ENCODE measurements at places on chromosomes 3 and 15. TPM values are rescaled to one million over a fixed set of nuclear protein-coding genes. Genes with fewer than 3 reads are reported as not detected.

DNA sequence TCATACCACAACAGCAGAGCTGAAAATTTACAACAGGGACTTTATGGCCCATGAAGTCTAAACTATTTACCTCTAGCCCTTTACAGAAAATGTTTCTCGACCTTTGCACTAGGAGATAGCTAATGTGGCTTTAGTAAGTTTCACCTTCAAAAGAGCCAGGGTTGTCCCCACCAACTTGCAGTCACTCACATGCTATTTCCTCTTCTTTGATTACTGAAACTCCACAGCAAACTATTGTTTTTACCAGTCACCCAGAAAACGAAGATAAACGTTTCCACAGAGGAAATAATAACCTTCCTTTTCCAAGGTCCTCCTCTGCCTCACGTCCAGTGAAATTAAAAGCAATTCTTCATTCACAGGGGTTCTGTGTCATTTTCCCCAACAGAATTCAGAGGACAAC, 48.2 kb downstream of the WWTR1 start:
- H3K4me1 ChIP-seq, result peaks cover 10% of the 10 kb centered on the region
- no peak overlapping the region for H3K27ac ChIP-seq
- H3K36me3 ChIP-seq, result no peaks in the 10 kb centered on the region
- H3K4me3 ChIP-seq, result no peak overlapping the region
- DNase-seq, result no peak

DNA sequence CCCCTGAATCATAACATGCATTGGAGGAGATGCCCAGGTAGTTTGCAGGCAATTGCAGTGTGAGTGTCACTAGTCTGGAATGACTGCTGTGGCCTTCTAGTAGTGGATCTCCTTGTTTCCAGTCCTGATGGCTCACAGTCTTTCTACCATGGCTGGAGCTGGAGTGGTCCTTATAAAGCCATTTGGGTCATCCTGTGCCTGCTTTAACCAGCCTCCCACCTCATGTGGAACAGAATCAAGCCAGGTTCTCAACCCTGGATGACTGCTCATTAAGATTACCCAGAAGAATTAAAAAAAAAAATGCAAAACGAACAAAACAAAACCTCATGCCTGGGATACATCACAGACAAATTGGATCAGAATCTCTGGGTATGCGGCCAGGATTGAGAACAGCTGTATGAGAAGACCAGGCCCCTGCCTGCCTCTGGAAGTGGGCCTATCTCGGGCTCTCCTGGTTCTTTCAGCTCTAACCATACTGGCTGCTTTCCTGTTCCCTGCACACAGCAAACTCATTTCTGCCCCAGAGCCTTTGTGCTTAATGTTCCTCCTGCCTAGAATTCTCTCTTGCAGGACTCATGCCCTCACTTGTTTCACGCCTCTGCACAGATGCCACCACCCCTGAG, 96.4 kb downstream of the ITPR1 start:
- peaks cover 6% of the 10 kb centered on the region for H3K36me3 ChIP-seq
- no peak overlapping the region for H3K4me3 ChIP-seq
- DNase-seq, result no peak

The SCG3 gene
- not detected for total RNA-seq

- H3K4me1 ChIP-seq, result no peaks in the 10 kb centered on the region
- no peak overlapping the region for H3K4me3 ChIP-seq
- H3K36me3 ChIP-seq, result no peaks in the 10 kb centered on the region
- no peaks in the 10 kb centered on the region for H3K27me3 ChIP-seq
- no peak for DNase-seq
Measured at GRCh38 chr3:73380735-73381532, 243.8 kb downstream of the PDZRN3 start.

- peaks cover 7% of the 10 kb centered on the region for H3K27me3 ChIP-seq
- H3K4me3 ChIP-seq, result no peak overlapping the region
- H3K36me3 ChIP-seq, result no peaks in the 10 kb centered on the region
- no peak overlapping the region for H3K27ac ChIP-seq
- no peak for DNase-seq
- H3K4me1 ChIP-seq, result no peaks in the 10 kb centered on the region
Measured at GRCh38 chr3:156233876-156234275, 113.5 kb downstream of the KCNAB1 start.

DNA sequence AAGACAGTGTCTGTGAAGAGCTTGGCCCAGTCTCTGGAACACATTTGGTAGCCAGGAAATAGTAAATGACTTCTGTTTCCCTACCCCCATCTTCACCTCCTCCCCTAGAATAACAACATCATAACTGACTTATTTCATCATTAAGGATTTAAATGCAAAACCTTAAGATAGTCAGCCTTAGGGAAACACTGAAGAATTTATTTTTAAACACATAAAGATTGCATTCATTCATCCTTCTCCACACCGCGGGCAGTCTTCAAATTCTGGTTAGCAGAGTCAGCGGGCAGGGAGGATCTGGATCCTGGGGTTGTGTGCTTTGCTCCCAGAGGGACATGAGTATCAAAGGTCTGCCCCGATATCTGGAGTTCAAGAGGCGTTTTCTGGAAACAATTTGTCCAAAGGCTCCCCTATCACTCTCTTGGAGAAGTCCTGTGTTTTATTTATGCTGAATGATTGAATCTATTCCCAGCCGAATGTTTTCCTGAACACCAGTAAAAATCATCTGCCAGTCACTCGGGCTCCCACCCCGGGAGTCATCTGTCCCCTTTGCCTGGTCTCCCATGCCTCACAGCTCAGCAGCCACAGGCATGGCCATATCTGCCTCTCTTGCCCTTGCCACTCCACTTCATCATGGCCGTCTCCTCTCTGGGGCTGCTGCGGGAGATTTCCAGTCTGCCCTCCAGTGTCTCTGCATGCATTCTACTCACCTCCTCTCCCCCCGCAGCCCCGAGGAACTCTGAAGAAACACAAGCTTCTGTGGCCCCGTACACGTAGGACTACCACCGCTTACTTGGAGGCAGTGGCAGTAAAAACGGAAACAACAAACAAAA, 234.7 kb upstream of the CTDSPL start:
- no peak overlapping the region for H3K4me3 ChIP-seq
- no peaks in the 10 kb centered on the region for H3K27me3 ChIP-seq
- no peak overlapping the region for H3K27ac ChIP-seq
- no peaks in the 10 kb centered on the region for H3K36me3 ChIP-seq
- peaks cover 10% of the 10 kb centered on the region for H3K4me1 ChIP-seq

- H3K4me3 ChIP-seq, result no peak overlapping the region
- no peak overlapping the region for H3K27ac ChIP-seq
- H3K4me1 ChIP-seq, result peaks cover 35% of the 10 kb centered on the region
Measured at GRCh38 chr3:155859859-155860258, 5.6 kb upstream of the SLC33A1 start.

DNA sequence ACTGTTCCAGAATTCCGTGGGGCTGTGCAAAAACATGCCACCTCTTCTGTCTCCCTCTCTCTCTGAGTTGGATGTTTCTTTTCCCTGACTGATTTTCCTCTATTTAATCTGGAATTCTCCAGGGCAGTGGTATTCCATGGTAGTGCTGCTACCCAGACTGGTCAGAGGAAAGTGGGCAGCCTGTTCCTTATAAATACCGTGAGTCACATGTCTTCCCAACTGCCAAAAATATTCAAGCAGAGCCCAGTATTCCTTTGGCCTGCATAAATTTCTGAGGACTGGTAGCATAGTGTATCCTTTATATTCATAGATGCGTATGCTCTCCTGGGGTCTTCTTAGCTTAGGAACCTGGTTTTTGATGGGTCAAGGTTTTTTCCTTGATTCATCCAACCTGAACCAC, 40.9 kb downstream of the CEMIP start:
- H3K27ac ChIP-seq, result no peak overlapping the region
- no peak for DNase-seq
- H3K4me3 ChIP-seq, result no peak overlapping the region
- peaks cover 21% of the 10 kb centered on the region for H3K27me3 ChIP-seq
- no peaks in the 10 kb centered on the region for H3K36me3 ChIP-seq
- no peaks in the 10 kb centered on the region for H3K4me1 ChIP-seq

GRCh38 chr3:183583331-183584245, 28.1 kb upstream of the KLHL6 start:
- H3K27me3 ChIP-seq, result no peaks in the 10 kb centered on the region
- H3K36me3 ChIP-seq, result peaks cover 4% of the 10 kb centered on the region
- peaks cover 32% of the 10 kb centered on the region for H3K4me1 ChIP-seq
- no peak overlapping the region for H3K4me3 ChIP-seq
- no peak for DNase-seq

DNA sequence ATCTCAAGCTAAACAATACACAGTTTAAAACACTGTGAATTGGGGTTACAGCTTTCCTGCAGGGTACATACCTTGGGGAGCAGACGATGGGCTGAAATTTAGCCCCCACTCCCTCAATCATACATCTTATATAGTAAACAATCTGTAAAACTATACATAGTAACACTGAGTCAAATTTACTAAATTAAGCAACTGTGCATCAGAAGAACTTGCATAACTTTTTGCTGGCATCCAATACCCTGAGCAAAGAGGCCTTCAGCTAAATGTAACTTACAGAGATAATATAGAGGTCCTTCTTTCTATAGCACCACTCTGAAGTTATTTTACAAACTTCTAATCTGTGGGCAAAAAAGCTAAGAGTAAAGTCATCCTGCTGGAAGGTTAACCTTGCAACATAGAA, 603.6 kb upstream of the TGFBR2 start:
- H3K27ac ChIP-seq, result no peak overlapping the region
- H3K27me3 ChIP-seq, result peaks cover 3% of the 10 kb centered on the region
- H3K4me1 ChIP-seq, result peaks cover 3% of the 10 kb centered on the region
- no peaks in the 10 kb centered on the region for H3K36me3 ChIP-seq
- DNase-seq, result no peak

The HYKK gene
- total RNA-seq, result 1.4 TPM

DNA sequence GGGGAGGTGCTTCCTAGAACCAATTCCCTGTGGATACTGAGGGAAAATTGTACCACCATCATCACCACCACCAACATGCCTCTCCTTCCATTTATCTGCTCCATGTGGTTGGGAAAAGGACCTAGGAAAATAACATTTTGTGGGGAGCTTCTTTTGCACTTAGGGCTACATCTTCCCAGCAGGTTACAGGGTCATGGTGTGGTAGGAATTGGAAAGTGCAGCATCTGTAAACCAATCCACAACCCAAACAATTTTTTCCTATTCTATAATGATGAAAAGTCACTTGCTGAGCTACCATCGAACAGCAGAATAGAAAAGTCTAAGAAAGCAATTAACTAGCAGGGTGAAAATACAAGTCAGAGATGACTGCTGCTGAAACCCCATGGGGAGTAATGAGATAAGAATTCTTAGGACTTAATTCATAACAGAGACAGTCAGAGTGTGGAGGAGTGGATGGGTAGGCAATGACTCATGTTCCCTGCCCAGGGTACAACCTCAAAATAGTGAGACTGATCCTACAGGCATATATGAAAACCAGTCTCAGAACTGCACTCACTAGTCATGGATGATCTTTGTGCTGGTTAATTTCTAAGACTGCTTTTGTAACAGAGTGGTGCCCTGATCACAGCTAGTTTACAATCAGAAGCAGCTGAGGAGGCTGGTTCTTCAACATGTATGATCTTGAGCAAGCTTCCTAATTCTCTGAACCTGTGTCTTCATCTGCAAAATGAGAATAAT, 38.1 kb upstream of the LEKR1 start:
- DNase-seq, result no peak
- peaks cover 16% of the 10 kb centered on the region for H3K36me3 ChIP-seq
- H3K27me3 ChIP-seq, result no peaks in the 10 kb centered on the region
- H3K27ac ChIP-seq, result peak overlapping the region; percentile 10
- H3K4me1 ChIP-seq, result peaks cover 48% of the 10 kb centered on the region

- no peaks in the 10 kb centered on the region for H3K36me3 ChIP-seq
- no peak for DNase-seq
- no peaks in the 10 kb centered on the region for H3K4me1 ChIP-seq
- peaks cover 3% of the 10 kb centered on the region for H3K27me3 ChIP-seq
- no peak overlapping the region for H3K27ac ChIP-seq
Measured at GRCh38 chr15:62584301-62585235, 419.5 kb upstream of the C2CD4B start.

- no peaks in the 10 kb centered on the region for H3K36me3 ChIP-seq
- peaks cover 7% of the 10 kb centered on the region for H3K4me1 ChIP-seq
- no peak overlapping the region for H3K4me3 ChIP-seq
- peaks cover 10% of the 10 kb centered on the region for H3K27me3 ChIP-seq
- DNase-seq, result no peak
Measured at GRCh38 chr3:127738192-127738840, 65.6 kb downstream of the ABTB1 start.

The CCR9 gene
- not detected for total RNA-seq

The GPR62 gene
- not detected for total RNA-seq

The TERC gene
- total RNA-seq, result 3.1 TPM

DNA sequence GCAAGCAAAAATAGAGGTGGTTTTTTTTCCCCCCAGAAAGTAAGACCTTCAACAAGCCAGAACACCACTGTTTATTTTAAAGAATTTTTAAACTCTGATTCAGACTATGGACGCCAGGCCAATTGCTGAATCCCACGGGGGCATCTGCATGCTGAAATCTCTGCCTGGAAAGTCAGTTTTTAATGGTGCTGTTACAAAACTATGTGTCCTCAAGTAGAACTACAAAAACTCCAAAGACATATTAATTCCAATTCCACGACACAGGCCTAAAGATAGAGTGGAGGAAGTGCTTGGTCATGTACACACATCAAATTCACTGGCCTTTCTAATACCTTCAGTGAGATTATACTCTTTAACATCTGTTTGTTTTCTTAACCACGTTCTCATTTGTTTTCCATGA, 490.5 kb upstream of the NR2F2 start:
- peaks cover 2% of the 10 kb centered on the region for H3K27me3 ChIP-seq
- H3K4me3 ChIP-seq, result no peak overlapping the region
- H3K27ac ChIP-seq, result peak overlapping the region; percentile 64

The CPA3 gene
- not detected for total RNA-seq

The ISL2 gene
- 1.3 TPM for total RNA-seq

DNA sequence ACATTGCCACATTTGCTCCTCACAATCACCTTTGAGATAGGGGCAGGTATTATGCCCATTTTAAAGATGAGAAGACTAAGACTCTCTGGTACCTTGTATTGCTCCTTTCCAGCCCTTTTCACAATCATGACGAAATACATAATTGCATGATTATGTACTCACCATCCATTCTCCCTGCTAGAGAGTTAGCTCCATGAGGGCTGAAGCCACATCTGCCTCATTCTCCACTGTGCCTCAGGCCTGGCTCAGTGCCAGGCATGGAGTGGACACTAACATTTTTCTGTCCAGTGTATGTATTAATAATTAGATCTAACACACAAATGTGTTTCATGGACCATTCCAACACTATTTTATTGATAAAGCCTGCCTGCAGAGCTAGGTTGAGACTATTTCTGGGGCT, 191.4 kb downstream of the MINAR1 start:
- H3K4me3 ChIP-seq, result no peak overlapping the region
- peaks cover 20% of the 10 kb centered on the region for H3K27me3 ChIP-seq
- H3K36me3 ChIP-seq, result no peaks in the 10 kb centered on the region
- H3K27ac ChIP-seq, result no peak overlapping the region

GRCh38 chr3:113628316-113628715, 68.1 kb downstream of the USF3 start:
- peaks cover 19% of the 10 kb centered on the region for H3K36me3 ChIP-seq
- H3K27ac ChIP-seq, result no peak overlapping the region
- H3K4me3 ChIP-seq, result no peak overlapping the region

GRCh38 chr15:93929375-93930094, 301.8 kb upstream of the MCTP2 start:
- no peaks in the 10 kb centered on the region for H3K36me3 ChIP-seq
- peaks cover 16% of the 10 kb centered on the region for H3K4me1 ChIP-seq
- no peak overlapping the region for H3K27ac ChIP-seq
- no peak for DNase-seq
- no peak overlapping the region for H3K4me3 ChIP-seq

GRCh38 chr3:106157411-106157810, 288.6 kb upstream of the CBLB start:
- no peak overlapping the region for H3K27ac ChIP-seq
- no peaks in the 10 kb centered on the region for H3K4me1 ChIP-seq
- no peak overlapping the region for H3K4me3 ChIP-seq
- no peak for DNase-seq
- no peaks in the 10 kb centered on the region for H3K27me3 ChIP-seq

- H3K36me3 ChIP-seq, result no peaks in the 10 kb centered on the region
- no peak overlapping the region for H3K27ac ChIP-seq
- no peak overlapping the region for H3K4me3 ChIP-seq
- H3K27me3 ChIP-seq, result peaks cover 1% of the 10 kb centered on the region
Measured at GRCh38 chr3:70640481-70640880, 328.0 kb upstream of the MDFIC2 start.
